ENCODE measurements at places on chromosomes 4 and X. TPM values are rescaled to one million over a fixed set of nuclear protein-coding genes. Genes with fewer than 3 reads are reported as not detected.

PRRG1 gene
- total RNA-seq: 5.7 TPM

DUX4 gene
- total RNA-seq: not detected

ZNF518B gene
- total RNA-seq: 3.1 TPM

AIMP1 gene
- total RNA-seq: 39.2 TPM

ZCCHC18 gene
- 0.17 TPM for total RNA-seq

HERC5 gene
- total RNA-seq: 3.6 TPM

LANCL3 gene
- not detected for total RNA-seq

ZXDA gene
- total RNA-seq: 1.6 TPM

PRDM5 gene
- total RNA-seq: 5.3 TPM

TMEM129 gene
- 16.8 TPM for total RNA-seq

CXCL8 gene
- total RNA-seq: 11.2 TPM

All from A549 treated with GW870086 at 1 μM for 4 hours (cell line).